Stimulated activated CD4-positive, alpha-beta T cell treated with anti-CD3 and anti-CD28 coated beads, Interleukin-1b, Interleukin-23, amount 100 ng/mL, for 1 hour (primary cell): ENCODE measurements at places on chromosomes 13 and 19.

DNA sequence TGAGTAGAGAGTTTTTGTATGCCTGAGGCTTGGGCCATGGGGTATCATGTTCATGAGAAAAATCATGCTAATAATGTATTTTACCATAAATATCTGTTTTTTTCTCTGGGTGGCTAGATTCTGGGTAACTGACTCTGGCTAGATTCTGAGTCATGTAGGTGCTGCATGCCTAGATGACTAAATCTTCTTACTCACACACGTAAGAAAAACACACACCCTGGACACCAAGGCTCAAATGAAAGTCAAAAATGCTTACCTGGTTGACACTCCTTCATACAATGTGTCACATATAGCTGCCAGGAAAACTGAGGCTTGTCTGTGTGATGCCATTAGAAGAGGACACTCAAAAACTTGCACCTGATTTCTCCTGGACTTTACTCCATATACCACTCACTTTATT is 597.4 kb upstream of the SLITRK1 start:
- DNase-seq, result no peak

- DNase-seq, result no peak
Measured at GRCh38 chr19:13681509-13681908, 82.8 kb upstream of the MRI1 start.

GRCh38 chr13:71820699-71821098 is 46.3 kb downstream of the DACH1 start:
- DNase-seq, result no peak

- no peak for DNase-seq
Measured at GRCh38 chr19:1423436-1424191, 14.6 kb upstream of the RPS15 start.

DNA sequence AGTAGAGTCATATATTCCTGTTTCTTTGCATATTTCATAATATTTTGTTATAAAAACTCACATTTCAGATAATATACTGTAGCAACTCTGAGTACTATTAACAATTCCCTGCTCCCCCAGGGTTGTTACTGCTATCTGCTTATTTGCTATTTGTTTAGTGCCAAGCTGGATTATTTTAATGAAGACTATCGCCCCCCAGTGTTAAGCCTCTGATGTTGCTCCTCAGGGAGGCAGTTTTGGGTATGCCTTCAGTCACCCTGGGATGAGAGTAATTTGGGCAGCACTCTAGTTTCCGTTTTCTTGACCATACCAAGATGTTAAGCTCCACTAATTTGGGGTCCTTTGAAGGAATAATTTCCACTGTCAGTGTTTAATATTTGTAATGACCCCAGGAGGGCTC is 46.0 kb downstream of the MICU2 start:
- no peak for DNase-seq

DNA sequence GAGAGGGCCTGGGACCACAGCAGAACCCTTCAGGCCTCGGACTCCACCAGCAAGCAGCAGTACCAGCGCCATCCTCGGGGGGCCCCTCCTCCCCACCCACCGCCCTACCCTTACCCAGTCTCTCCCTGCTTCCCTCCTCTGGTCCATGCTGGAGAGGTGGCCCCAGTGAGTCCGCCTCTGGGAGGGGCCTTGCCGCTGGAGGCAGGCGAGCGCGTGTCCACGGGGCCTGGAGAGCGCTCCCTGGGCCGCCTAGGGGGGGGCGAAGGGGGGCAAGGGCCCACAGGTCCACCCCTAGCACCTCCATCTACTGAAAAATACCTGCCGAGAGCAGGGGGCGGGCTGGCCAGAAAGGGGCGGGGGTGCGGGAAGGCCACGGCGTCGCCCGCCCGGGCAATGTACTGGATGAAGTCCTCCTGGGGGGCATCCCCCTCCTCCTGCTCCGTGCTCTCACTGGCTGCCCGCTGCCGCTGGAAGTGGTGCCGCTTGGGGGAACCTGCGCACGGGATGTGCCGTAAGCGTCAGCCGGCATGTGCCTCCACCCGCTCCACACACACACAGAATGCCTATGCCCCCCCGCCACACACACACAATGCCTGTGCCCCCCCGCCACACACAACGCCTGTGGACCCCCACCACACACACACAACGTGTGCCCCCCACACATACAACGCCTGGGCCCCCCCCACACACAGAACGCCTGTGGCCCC is 6.9 kb downstream of the CBARP start:
- DNase-seq, result no peak

- DNase-seq, result no peak
Measured at GRCh38 chr13:98228661-98229341, 51.7 kb upstream of the RNF113B start.

DNA sequence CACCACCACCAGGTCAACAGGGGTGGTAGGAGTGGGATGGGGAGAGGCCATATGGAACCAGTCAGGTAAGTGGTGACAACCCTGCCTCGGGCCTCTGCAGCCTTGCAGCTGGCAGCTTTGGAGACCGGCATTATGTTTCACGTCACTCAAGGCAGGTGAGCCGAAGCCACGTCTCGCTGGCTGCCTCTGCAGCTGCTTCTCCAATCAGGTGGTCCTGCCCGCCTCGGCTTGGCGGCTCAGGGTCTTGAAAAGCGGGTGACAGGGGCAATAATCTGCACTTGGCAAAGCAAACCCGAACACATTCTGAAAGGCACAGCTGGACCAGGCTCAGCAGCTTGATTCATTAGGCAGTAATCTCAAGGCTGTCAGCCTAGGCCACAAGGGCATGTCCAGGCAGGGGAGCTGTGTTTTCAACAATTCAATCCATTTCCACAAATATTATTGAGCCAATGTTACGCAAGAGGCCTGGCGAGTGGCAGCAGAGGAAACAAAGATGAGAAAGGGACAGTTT is 77.4 kb upstream of the PCDH8 start:
- no peak for DNase-seq

DNA sequence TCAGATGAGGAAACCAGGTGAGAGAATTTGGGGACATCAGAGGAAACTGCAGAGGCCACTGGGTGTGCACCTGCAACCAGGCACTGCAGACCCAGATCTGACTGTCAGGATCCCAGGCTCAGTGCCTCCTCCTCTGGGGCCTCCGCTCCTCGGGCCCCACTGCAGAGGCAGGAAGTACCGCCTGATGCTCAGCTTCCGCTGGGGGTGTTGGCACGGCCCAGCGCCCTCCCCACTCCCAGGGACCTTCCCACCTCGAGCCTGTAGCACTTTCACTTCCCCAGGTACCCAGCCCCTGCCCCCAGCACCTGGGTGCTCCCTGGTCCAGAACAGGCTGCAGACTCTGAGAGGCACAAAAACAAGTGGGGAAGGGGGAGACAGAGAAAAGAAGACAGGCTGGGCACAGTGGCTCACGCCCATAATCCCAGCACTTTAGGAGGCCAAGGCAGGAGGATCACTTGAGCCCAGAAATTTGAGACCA is 1.4 kb upstream of the CD37 start:
- peak; percentile 33 for DNase-seq

GRCh38 chr13:103557878-103558277 is 491.7 kb upstream of the SLC10A2 start:
- DNase-seq, result no peak

- no peak for DNase-seq
Measured at GRCh38 chr13:59409211-59409610, 754.5 kb downstream of the DIAPH3 start.

- no peak for DNase-seq
Measured at GRCh38 chr19:4624733-4625362, 14.5 kb upstream of the TNFAIP8L1 start.

DNA sequence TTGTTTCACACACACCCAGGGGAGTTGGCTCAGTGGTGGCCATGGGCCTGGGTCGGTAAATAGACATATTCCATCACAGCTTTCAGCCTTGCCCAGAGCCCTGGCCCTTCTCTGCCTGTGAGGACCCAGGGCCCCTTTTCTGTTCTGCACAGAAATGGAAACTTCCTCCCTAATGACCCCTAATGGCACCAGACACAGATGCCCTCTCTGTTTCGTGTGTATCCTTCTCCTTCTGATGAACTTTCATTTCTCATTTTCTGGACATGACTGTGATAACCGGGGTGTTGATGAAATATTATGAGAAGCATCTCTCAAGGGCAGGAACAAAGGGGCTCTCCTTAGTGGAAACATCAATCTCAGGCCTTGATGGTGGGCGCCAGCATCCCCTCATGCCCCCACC is 12.8 kb downstream of the LILRA1 start:
- DNase-seq, result no peak

DNA sequence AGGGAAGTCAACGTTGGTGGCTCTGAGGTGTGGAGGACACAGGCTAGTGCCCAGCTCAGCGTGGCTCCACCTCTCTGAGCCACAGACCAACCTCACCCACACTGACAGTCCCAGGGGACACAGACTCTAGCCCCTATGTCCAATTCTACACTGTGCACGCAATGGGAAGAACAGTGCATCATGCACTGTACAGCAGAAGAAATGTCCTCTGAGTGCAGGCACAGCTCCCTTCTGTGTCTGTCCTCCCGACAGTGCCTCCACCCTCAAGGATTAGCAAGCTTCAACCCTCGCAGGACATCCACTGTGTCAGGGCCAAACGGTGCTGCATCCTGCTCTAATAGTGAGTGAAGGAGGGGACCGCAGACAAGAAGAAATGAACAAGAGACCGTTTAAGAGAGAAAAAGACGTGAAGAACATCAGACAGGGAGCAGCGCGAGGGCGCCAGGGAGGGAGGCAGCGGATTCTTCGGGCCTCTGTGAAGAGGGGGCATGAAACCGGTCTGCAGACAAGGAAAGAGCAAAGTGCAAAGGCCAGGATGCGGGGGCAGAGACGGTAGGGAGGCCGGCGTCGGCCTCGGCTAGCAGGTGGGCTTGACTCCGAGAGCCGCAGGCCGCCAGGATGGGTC is 681 bp downstream of the ZNF837 start:
- no peak for DNase-seq

- no peak for DNase-seq
Measured at GRCh38 chr19:50693064-50693975, 26.3 kb downstream of the SHANK1 start.

- no peak for DNase-seq
Measured at GRCh38 chr19:38079926-38080380, 144.1 kb downstream of the DPF1 start.

DNA sequence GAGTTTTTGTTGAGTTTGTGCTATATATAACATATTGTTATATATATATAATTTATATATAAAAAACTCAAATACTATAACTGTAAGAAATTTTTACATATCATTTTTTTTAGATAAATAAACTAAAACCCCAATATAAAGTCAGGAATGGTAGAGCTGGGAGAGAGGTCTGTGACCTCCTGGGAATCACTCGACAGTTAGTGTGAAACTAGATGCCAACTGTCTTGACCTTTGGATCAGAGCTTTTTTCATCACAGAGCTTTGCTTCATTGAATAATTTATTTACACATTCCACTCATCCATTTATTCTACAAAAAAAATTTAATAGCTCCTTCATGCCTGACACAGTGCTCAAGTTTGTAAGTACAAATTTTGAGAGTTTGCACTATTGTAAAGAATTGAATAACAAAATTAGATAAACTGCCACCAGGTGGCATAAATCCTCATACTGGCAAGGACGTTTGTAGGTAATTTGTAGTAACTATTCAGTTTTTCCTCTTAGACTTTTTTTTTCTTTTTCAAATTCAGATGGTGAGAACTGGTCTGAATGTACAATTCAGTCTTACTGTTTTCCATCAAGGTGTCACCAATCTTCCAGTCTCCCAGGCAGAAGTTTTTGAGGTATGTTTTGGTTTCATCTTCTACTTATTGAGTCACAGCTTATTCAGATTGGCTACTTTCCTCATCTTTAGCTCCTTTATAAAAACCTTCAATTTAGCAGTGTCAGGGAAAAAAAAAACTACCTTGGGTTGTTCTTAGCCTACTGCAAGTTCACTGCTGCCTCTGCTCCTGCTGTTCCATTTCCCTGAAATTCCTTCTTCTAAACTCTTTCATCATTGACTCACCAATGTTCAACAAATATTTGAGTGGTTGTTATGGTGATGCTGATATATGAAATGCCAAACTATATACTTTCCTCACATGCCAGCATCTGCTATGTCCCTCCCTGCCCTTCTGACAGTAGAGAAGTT is 28.7 kb downstream of the LACC1 start:
- no peak for DNase-seq

GRCh38 chr13:49046519-49046918 is 70.8 kb downstream of the FNDC3A start:
- DNase-seq, result no peak

DNA sequence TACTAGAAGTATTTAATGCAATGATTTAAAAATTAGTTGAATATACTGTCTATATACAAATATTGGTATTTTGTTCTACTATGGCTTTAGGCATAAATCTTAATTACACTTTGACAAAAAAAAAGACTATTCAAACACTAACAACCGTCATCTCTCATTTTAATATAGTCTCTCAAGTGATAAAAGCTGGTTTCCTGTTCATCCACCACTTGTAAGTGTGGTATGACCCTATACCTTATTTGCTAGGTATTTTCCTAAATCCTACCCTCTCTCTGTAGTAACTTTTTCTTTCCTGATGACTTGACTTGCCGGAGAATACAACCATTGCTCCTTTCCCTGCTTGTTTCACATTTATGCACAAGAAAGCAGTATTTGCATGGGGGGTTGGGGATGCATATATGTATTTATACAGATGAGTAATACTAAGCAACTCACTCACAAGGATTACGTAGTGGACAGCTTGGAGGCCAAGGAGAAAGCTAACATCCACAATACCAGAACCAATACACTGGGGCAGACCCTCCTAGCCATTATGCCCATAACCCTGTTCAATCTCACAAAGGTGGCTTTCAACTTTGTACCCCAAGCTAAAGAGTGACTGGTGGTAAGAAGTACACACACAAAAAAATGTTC is 12.7 kb upstream of the EFNB2 start:
- DNase-seq, result no peak

DNA sequence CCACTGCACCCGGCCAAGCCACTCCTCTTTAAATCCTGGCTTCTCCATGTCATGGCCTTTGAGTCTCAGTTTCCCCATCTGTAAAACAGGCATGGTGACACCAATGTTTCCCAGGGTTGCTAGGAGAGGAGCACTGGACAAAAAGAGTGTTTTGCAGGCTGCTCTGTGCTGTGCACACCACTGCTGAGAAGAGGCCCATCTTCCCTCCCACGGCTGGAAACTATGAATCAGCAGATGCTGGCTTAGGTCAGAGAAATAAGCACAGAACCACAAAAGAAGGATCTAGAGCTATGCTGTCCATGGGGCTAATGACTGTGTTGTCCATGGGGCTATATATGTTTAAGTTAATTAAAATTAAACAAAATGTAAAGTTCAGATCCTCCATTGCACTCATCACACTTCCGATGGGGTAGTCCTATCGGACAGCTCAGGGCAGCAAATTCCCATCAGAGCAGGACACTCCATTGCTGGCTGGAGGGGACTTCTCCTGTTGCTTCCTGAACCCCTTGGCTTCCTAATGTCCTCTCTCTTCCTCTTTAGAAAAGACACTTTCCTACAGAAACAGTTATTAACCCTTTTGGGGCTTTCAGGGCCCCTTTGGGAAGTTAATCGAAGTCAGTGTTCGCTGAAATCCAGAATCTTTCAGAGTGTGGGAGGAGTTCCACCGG is 37.1 kb downstream of the TSHZ3 start:
- DNase-seq, result no peak

- DNase-seq, result no peak
Measured at GRCh38 chr19:33304371-33304759, 2.0 kb upstream of the CEBPA start.
